KG1 (cell line): ENCODE measurements at places on chromosomes 16 and 17.
A peak's percentile ranks its signal among the peaks of the same experiment; 100 is the strongest.

- DNase-seq, result no peak
These were observed 96.1 kb upstream of the SDK2 start for GRCh38 chr17:73740370-73740769.

- DNase-seq, result peak; percentile 66
These were observed at the start of gene METRN for GRCh38 chr16:714558-715476. METRN (plus strand) TSS chr16:715118; CDS start chr16:715290, 172 bp downstream.

GRCh38 chr16:84511180-84511800 is 6.8 kb upstream of the MEAK7 start:
- peak; percentile 29 for DNase-seq

- no peak for DNase-seq
These were observed 19.2 kb downstream of the RBFOX1 start for GRCh38 chr16:7351610-7352510.

DNA sequence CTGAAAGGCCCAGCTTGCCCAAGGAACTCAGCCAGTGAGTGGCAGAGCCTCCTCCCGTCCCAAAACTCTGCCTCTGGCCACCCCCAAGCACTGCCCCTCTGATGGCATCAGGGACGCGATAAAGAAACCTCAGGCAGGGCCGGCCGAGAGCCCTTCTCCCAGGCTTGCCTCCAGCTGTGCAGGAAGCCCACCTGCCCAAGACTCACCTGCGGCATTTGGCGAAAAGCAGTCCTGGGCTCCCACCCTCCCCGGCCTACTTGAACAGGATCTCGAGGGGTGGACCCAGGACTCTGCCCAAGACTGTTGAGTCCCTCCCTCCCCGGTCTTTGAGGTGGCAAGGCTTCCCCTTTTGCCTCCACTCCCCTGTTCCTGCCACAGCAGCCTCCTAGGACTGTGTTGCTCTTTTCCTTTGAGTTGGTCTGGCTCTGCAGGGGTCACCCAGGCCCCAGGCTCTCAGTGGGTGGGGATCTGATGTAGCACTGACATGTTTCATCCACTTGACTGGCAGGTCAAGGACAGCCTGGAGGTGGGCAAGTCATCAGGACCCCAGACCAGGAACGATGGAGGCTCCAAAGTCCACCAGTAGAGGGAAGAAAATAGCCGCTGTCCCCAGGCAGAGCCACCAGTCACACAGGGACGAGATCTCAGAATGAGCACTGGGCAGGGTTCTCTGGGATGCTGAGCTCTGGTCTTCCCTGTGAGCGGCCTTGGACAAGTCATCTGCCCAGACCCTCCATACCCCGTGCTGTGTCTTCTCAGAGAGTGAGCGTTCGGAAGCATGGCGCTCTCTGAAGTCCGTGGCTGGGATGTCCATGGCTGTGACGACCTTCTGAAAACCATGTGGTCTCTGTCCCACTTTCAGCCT is 111.0 kb upstream of the TNRC6C start:
- no peak for DNase-seq

DNA sequence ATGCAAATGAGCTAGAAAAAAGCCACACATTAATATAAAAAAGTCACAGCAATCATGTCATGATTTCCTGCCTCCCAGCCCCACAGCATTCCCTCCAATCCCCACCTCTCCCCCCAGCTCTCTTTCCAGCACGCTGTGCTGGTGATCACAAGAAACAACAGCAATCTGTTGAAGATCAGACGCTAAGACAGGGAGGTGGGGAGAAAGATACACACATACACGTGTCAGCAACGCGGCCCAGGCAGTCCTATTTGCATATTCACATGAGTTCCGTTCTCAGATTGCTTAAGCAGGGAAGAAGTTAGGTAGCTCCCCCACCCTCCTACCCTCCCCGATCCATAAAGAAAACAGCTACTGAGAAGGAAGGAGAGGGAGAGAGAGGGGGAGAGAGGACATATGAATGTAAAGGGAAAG is 405.5 kb upstream of the PSMD7 start:
- DNase-seq, result no peak

DNA sequence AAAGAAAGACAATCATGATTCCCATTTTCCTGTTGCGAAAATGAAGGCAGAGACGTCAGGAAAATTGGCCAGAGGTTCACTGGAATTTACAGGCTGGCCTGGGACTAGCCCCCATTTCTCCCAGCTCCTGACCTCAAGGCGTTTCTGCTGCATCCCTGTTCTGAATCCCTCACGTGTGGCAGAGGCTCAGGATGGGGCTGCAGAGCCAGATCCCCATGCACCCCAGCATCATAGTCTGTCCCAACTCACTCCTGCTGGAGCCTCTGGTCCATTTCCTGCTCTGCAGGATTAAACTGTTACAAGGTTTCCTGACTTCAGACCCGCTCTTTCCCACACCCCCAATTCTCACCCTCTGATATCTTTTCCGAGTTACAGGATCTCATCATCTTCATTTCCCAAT is 2.9 kb downstream of the GPRC5B start:
- no peak for DNase-seq

DNA sequence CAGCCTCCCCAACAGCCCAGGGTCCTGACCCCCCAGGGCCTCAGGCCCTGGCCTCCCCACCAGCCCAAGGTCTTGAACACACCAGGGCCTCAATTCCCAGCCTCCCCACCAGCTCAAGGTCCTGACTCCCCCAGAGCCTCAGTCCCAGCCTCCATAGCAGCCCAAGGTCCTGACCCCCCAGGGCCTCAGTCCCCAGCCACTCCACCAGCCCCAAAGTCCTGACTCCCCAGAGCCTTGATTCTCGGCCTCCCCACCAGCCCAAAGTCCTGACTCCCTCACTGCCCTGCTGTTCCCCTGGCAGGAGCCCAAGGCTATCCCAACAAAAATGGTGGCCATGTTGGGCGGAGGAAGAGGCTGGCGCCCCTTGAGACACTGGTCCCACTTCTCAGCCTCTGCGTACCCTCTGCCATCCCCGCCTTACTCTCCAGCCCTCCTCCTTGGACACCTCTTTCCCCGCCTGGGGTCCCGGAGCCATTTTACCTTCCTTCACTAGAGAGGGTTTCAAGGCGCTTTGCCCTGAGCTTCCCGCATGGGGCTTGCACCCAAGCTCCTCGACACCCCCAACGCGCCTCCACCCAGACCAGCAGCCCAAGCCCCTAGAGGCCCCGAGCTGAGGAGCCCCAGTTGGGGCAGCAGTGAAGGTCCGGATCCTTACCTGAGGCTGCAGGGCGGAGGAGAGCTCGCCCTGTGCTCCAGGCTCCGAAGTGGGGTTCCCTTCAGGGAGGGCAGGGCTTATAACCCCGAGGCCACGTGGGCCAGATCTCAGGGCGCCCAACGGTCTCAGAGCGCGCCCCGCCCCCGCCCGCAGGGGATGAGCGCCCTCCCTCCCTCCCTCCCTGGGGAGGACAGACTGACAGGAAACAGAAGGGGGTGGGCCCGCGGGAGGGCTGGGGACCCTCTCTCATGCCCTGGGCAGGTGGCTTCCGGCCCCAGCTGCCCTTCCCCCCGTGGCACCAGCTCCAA is 3.5 kb upstream of the TSPOAP1 start:
- DNase-seq, result peak; percentile 88

DNA sequence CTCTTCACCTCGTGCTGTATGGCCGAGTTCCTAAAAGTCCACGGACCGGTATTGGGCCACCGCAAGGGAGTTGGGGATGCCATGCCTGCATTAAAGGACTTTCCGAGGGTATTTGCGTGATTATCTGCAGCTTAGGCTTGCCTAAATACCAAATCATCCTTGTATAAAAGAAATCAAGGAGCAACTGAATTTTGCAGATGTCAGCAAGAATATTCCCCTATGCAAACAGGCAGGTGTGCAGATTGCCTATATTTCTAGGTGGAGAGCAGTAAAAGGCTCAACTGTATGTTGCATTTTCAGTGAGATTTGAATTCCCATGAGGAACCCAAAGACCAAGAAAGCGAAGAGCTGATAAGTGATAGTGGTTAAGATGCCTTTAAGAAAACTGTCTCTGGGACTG is 452.3 kb downstream of the CDH11 start:
- DNase-seq, result no peak

- DNase-seq, result no peak
These were observed 323.8 kb upstream of the ZFHX3 start for GRCh38 chr16:73371584-73372319.

GRCh38 chr17:77750427-77751043 is 208.0 kb upstream of the TNRC6C start:
- no peak for DNase-seq

GRCh38 chr16:69179328-69180010 is 7.5 kb upstream of the SNTB2 start:
- no peak for DNase-seq

DNA sequence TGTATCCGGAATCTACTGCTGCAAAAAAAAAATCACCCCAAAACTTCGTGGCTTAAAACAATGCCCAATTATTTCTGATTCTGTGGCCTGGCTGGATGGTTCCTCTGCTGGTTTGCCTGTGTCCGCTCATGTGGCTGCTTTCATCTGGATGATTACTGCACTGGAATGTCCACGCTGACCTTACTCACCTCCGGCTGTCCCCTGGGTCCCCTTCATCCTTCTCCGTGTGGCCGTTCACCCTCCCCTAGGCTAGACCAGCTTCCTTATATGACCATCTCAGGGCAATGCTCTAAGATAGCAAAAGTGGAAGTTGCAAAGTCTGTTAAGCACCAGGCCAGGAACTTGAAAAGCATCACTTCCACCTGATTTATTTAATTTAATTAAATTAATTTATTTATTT is 31.4 kb upstream of the SPNS2 start:
- no peak for DNase-seq

- peak; percentile 55 for DNase-seq
These were observed 17.7 kb downstream of the PSMD11 start for GRCh38 chr17:32461853-32462617.

DNA sequence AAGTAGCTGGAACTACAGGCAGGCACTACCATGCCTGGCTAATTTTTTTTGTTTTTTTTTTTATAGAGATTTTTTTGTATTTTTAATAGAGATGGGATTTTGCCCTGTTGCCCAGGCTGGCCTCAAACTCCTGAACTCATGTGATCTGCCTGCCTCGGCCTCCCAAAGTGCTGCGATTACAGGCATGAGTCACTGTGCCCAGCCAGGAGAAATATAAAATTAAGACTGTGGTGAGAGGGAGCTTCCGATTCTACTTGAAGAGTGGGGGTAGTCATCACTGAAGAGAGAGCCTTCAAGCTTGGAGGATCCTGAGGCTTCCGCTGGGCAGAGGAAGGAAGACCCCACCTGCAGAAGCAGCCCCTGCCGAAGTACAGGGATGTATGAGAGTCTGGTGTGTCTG is 34.4 kb upstream of the RGS9 start:
- no peak for DNase-seq

DNA sequence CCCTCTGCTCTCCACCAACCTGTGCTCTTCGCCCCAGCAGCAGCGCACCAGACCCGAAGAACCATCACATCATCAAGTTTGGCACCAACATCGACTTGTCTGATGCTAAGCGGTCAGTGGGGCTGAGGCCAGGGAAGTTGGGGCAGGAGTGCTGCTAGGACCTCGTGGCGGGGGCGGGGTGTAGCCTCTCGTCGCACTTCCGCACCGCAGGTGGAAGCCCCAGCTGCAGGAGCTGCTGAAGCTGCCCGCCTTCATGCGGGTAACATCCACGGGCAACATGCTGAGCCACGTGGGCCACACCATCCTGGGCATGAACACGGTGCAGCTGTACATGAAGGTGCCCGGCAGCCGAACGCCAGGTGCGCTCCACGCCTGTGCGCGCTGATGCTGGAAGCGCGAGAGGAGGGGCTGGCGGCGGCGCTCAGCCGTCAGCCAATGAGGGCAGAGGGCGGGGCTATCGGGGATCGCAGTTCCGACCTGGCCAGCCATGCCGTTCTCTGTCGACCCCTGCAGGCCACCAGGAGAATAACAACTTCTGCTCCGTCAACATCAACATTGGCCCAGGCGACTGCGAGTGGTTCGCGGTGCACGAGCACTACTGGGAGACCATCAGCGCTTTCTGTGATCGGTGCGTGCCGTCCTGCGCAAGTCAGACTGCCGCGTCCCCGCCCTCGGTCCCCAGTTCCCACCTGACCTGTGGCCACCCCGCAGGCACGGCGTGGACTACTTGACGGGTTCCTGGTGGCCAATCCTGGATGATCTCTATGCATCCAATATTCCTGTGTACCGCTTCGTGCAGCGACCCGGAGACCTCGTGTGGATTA is 3.2 kb upstream of the TMEM88 start:
- DNase-seq, result peak; percentile 24

DNA sequence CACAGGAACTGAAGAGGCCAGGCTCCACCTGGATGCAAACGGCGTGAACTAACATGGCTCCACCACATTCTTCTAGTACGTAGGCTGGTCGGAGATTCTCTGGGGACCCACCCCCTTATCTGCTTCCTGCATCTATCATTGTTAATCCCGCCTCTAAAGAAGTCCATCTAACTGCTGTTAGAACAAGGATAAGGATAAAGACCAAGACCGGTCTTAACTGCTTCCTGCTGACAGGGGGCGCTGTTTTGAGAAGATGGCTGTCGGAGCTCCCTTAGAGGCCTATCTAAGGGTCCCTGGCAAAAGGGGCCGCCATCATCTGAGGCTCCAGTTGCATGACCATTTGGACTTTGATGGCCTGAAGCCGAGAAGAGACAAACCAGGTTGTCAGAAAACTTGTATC is 25.8 kb upstream of the TNFSF12 start:
- DNase-seq, result no peak

- no peak for DNase-seq
These were observed 39.1 kb downstream of the CPNE2 start for GRCh38 chr16:57131351-57131970.

GRCh38 chr17:42744806-42745617 is at the start of gene EZH1:
EZH1 (minus strand) TSS chr17:42745040; CDS start chr17:42728941, 16,099 bp downstream.
- DNase-seq, result peak; percentile 57
